Peyer's patch (tissue), 4 donors: ENCODE measurements at places on chromosomes 7 and 10. TPM values are rescaled to one million over a fixed set of nuclear protein-coding genes. Genes with fewer than 3 reads are reported as not detected.

OGDHL gene
- 3.2 TPM for total RNA-seq

GRCh38 chr10:34794835-34795234 is 20.3 kb downstream of the PARD3 start:
- no peak for DNase-seq

DNA sequence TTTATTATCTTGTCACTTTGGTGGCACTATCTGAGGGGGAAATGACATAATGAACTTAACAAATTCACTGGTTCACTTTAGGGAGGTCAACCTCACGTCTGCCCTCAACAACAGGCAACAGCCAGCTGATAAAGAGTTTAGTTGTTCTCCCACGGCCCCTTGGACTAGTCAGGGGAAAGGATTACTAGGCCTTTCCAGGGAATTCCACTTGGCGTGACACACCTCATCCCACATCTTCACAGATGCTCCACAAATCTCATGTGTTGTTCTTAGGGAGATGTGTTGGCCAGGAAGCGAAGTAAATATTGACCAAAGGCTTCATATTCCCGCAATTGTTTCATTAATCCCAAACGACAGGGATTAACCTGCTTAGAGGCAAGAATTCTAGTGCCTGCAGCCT is 183.5 kb upstream of the CDCA7L start:
- no peak for DNase-seq

GRCh38 chr7:50409856-50410745 is 40.0 kb downstream of the FIGNL1 start:
- peak; percentile 80 for DNase-seq

TSPAN33 gene
- total RNA-seq, result 1.0 TPM
